ENCODE measurements at places on chromosomes 7 and 10. TPM values are rescaled to one million over a fixed set of nuclear protein-coding genes. Genes with fewer than 3 reads are reported as not detected.

RAB18 gene
- total RNA-seq, result 89.4 TPM

ORAI2 gene
- total RNA-seq, result 7.5 TPM

SPDYE6 gene
- not detected for total RNA-seq

SAMD9L gene
- 7.6 TPM for total RNA-seq

PNLIP gene
- total RNA-seq, result not detected

NUTM2E gene
- total RNA-seq, result 0.20 TPM

ADCY1 gene
- total RNA-seq, result 0.56 TPM

CALCR gene
- total RNA-seq, result not detected

ASB10 gene
- not detected for total RNA-seq

UPP1 gene
- total RNA-seq, result 226 TPM

IFT22 gene
- 27.3 TPM for total RNA-seq

CARD11 gene
- total RNA-seq, result 27.7 TPM

PON3 gene
- total RNA-seq, result 2.0 TPM

CALML3 gene
- 4.7 TPM for total RNA-seq

TEX47 gene
- not detected for total RNA-seq

HOXA6 gene
- 3.4 TPM for total RNA-seq

UNCX gene
- not detected for total RNA-seq

IFIT2 gene
- total RNA-seq, result 2.7 TPM

TMEM176A gene
- total RNA-seq, result not detected

TMEM26 gene
- not detected for total RNA-seq

TCAF2 gene
- total RNA-seq, result 0.14 TPM

ANK3 gene
- total RNA-seq, result 11.6 TPM

TWIST1 gene
- total RNA-seq, result 0.31 TPM

CHCHD2 gene
- 559 TPM for total RNA-seq

ALOX5 gene
- not detected for total RNA-seq

SLC16A9 gene
- 21.9 TPM for total RNA-seq

SCIN gene
- not detected for total RNA-seq

C10orf67 gene
- 0.11 TPM for total RNA-seq

FAM13C gene
- total RNA-seq, result 0.65 TPM

CRPPA gene
- 0.35 TPM for total RNA-seq

SCART1 gene
- total RNA-seq, result 0.58 TPM

MGAM2 gene
- not detected for total RNA-seq

RASA4 gene
- 0.56 TPM for total RNA-seq

ADAMTS14 gene
- total RNA-seq, result 0.10 TPM

EMX2 gene
- total RNA-seq, result 1.5 TPM

FKBP9 gene
- 110 TPM for total RNA-seq

PTF1A gene
- total RNA-seq, result not detected

SLC18A3 gene
- total RNA-seq, result not detected

ADAP1 gene
- 7.8 TPM for total RNA-seq

GJC3 gene
- total RNA-seq, result not detected

TNPO3 gene
- 52.0 TPM for total RNA-seq

INSYN2A gene
- total RNA-seq, result not detected

INMT gene
- not detected for total RNA-seq

KIF20B gene
- total RNA-seq, result 30.4 TPM

NODAL gene
- 0.14 TPM for total RNA-seq

OR9A4 gene
- not detected for total RNA-seq

LRRD1 gene
- not detected for total RNA-seq

INTS1 gene
- total RNA-seq, result 57.2 TPM

MAT1A gene
- not detected for total RNA-seq

PON2 gene
- total RNA-seq, result 57.5 TPM

CHST15 gene
- total RNA-seq, result 31.9 TPM

Data from foreskin keratinocyte (primary cell).